ENCODE measurements at places on chromosomes 4 and X.
A peak's percentile ranks its signal among the peaks of the same experiment; 100 is the strongest.

DNA sequence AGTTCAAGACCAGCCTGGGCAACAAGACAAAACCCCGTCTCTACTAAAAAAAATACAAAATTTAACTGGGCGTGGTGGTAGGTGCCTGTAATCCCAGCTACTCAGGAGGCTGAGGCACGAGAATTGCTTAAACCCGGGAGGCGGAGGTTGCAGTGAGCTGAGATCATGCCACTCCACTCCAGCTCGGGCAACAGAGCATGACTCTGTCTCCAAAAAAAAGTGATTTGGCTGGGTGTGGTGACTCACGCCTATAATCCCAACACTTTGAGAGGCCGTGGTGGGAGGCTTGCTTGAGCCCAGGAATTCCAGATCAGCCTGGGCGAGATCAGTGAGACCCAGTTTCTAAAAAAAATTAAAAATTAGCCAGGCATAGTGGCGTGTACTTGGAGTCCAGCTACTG lies 4.1 kb downstream of the OPHN1 start:
- peak; percentile 36 for DNase-seq

GRCh38 chr4:82784681-82785610 lies 13.7 kb downstream of the SCD5 start:
- DNase-seq: peak; percentile 74

DNA sequence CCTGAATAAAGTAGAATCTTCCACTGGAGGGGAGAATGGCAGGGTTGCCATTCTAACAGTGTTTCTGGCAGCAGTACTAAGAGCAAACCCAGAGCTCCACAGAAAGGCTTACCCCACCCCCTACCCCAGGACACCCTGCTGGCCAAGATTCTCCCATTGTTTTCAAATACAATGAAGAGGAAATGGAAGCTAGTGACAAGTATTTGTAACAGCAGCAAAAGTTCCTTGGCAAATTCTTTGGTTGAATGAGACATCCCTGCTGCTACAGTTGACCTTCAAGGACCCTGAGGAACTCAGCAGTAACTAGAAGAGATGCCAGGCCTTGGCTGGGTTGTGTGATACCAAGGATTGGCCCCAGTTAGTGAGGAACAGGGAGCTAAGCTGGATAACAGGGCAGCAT lies 124.2 kb upstream of the DGKK start:
- DNase-seq: no peak

DNA sequence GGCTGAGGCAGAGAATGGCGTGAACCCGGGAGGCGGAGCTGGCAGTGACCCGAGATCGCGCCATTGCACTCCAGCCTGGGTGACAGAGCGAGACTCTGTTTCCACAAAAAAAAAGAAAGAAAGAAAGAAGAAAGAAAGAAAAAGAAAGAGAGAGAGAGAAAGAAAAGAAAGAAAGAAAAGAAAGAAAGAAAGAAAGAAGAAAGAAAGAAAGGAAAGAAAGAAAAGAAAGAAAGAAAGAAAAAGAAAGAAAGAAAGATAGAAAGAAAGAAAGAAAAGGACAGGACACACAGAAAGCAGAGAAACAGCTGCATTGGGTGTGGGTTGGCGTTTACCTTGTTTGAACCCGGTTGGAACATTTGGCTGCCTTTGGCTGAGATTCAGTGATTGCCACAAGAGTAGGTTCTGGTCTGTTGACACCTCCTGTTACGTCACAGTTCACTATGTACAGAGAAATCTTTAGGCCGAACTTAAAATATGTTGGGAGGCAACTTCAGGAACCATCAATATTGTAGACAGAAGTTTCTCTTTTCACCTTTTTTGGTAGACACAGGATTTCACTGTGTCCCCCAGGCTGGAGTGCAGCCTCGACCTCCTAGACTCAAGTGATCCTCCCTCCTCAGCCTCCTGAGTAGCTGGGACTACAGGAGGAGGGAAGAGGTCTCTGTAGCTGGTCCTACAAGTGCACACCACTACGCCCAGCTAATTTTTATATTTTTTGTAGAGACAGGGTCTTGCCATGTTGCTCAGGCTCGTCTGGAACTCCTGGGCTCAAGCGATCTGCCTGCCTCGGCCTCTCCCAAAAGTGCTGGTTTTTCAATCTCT lies 16.3 kb upstream of the PLCXD1 start:
- no peak for DNase-seq

GRCh38 chr4:103197765-103198110 lies 405 bp downstream of the CENPE start:
- DNase-seq: no peak

DNA sequence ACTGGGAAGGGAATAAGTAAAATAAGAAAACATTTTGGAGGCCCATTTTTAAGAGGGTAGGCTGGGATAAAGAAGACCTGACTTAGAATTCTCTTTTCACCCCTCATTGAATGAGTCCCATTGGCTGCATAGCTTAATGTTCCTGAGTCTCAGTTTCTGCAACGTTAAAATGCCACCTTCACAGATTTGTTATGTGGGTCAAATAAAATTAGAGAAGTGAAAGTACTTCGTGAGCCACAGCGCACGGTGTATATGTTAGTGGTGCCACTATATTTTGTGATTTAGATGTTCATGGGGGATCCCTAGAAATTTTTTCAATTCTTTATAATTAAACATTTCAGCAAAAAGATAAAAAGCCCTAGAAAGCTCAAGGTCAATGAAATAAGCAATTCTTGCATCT lies 109.2 kb upstream of the HS3ST1 start:
- no peak for DNase-seq

DNA sequence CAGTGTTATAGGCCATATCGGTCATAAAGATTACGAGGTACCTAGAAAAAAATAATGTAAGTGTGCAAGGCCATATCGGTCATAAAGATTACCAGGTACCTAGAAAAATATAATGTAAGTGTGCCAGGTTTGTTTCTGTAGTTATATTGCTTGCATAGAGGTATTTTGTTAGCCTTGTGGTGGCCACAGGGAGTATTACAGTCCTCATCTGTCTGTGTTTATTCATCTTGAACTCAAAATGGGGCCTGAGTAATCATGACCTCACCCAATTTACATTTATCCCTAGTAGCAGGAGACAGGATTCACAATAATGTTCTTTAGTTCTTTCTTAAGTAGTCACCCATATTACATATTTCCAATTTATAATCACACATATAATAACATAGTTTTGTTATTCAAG lies 459.7 kb downstream of the MID1IP1 start:
- no peak for DNase-seq

DNA sequence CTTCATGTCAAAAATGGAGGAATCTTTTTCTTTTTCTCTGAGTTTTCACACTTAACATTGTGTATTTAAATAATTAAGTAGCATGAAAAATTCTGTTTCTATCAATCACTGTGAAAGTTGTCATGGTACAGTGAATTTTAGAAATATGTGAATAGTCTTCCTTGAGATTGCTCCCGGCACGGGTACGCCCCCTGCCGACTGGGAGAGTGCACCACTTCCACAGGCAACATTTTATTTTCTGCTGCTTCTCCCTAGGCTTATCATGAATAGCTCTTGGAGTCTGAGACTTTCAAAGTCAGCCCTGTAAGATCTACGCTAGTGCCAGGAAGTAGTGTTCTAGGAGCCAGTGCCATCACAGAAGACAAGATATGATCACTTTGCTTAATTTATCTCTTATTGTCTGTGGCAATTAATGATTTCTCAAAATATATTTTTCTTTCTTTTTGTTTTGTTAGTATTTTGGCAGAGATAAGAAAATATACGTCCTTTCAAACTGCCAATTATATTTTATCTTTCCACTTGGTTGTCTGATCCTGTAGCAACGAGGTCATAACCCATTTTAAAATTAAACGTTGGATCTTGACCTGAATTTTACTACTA lies 763.8 kb upstream of the AADAT start:
- peak; percentile 41 for DNase-seq

GRCh38 chr4:76590798-76591281 lies 155.8 kb downstream of the SHROOM3 start:
- DNase-seq: peak; percentile 59

- DNase-seq: peak; percentile 66
Measured at GRCh38 chr4:16532240-16532970, 306.1 kb upstream of the TAPT1 start.

DNA sequence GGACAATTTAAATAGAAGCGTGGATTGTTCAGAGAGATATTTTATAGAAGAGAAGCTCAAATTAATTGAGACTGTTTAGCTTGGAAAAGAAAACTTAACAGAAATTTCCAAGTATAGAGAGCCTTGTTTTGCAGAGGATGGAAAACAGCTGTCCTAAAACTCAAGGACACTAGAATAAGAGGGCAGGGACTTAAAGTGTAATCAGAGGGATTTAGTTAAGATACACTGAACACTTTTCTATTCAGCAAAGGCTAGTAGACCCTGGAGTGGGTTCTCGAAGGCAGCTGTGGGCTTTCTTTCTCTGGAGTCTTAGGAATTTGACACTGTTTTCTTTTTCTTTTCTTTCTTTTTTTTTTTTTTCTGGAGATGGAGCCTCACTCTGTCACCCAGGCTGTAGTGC lies 92.7 kb upstream of the ARX start:
- no peak for DNase-seq

- DNase-seq: peak; percentile 6
Measured at GRCh38 chrX:6228720-6229119, at the start of gene NLGN4X. Gene NLGN4X, minus strand, starts transcription at chrX:6228867. Its CDS starts 77,401 bp downstream, at chrX:6151466.

- no peak for DNase-seq
Measured at GRCh38 chr4:15366721-15367120, 61.1 kb upstream of the C1QTNF7 start.

DNA sequence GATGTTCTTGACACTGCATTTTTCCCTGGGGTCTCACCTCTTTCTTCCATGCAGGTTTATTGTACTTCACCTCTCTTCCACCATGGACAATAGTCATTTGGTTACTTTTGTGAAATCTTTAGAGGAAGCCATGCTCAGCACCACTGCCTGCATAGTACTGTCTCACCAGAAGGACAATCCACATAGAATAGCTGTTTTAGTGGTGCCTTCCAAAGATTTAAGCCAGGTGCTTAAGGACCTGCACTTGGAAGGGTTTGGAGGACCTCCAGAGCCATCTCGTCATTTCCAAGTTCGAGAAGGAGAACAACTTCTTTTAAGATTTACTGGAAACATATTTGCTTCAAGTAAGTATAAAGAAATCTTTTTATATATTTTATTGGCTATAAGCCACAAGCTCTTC lies 26.7 kb downstream of the DTHD1 start:
- no peak for DNase-seq

DNA sequence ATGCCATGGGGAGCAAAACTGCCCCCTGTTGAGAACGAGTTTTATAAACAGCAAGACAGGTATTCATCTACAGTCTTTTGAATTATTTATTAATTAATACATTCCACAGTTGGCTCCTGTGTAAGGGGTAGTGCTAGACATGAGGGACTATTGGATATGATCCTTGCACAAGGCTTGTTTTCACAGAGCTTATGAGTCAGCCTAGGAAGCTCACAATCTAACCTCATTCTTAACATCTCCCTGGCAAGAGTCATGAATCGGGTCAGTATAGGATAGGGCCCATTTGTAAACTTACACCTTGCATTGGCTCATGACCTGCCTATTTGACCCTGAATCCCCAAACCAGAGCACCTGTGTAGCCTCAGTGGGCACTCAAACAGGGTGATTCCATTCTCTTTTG lies 209.1 kb upstream of the HCCS start:
- no peak for DNase-seq

GRCh38 chrX:107029752-107030151 lies 29.7 kb upstream of the MORC4 start:
- no peak for DNase-seq

DNA sequence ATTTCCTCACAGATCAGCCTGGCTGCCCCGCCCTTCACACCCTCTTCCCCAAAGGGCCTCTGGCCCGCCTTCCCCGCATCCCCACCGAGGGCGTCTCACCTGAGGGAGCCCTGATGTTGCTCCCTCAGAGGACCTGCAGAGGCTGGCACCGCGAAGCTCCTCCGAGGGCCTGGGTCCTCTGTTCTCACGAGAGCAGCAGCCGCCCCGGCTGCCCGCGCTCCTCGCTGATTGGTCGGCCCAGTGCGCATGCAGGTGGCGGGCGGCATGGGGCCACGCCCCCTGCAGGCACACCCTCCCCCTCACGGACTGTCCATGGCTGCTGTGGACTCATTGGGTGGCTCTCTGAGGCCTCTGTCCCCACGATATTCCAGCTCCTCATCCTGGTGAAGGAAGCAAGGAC lies at the start of gene FAM9C:
TSS of gene FAM9C (minus strand) at position 180 of the 400 bp plus-strand sequence. CDS start 831 bp downstream, outside the sequence.
- DNase-seq: no peak
